Thoracic aorta (tissue), 2 donors: ENCODE measurements at places on chromosomes 2 and 18.

- H3K4me1 ChIP-seq: no peaks in the 10 kb centered on the region
- H3K27me3 ChIP-seq: no peaks in the 10 kb centered on the region
- no peak overlapping the region for H3K4me3 ChIP-seq
These were observed 246.1 kb downstream of the RAD51AP2 start for GRCh38 chr2:17272170-17272569.

- no peak for DNase-seq
- H3K27me3 ChIP-seq: no peaks in the 10 kb centered on the region
- peak overlapping the region; percentile 95 for H3K4me3 ChIP-seq
- H3K36me3 ChIP-seq: no peaks in the 10 kb centered on the region
- H3K4me1 ChIP-seq: peaks cover 39% of the 10 kb centered on the region
These were observed 643 bp downstream of the RMC1 start for GRCh38 chr18:23503963-23504344.

GRCh38 chr18:68448736-68449135 is 266.2 kb downstream of the TMX3 start:
- H3K27me3 ChIP-seq: no peaks in the 10 kb centered on the region
- no peaks in the 10 kb centered on the region for H3K36me3 ChIP-seq
- no peak for DNase-seq
- no peak overlapping the region for H3K27ac ChIP-seq
- H3K4me1 ChIP-seq: no peaks in the 10 kb centered on the region
- H3K4me3 ChIP-seq: no peak overlapping the region

- no peaks in the 10 kb centered on the region for H3K27me3 ChIP-seq
- no peak overlapping the region for H3K4me3 ChIP-seq
- no peaks in the 10 kb centered on the region for H3K36me3 ChIP-seq
- DNase-seq: no peak
These were observed 35.5 kb downstream of the TGIF1 start for GRCh38 chr18:3485153-3486149.

DNA sequence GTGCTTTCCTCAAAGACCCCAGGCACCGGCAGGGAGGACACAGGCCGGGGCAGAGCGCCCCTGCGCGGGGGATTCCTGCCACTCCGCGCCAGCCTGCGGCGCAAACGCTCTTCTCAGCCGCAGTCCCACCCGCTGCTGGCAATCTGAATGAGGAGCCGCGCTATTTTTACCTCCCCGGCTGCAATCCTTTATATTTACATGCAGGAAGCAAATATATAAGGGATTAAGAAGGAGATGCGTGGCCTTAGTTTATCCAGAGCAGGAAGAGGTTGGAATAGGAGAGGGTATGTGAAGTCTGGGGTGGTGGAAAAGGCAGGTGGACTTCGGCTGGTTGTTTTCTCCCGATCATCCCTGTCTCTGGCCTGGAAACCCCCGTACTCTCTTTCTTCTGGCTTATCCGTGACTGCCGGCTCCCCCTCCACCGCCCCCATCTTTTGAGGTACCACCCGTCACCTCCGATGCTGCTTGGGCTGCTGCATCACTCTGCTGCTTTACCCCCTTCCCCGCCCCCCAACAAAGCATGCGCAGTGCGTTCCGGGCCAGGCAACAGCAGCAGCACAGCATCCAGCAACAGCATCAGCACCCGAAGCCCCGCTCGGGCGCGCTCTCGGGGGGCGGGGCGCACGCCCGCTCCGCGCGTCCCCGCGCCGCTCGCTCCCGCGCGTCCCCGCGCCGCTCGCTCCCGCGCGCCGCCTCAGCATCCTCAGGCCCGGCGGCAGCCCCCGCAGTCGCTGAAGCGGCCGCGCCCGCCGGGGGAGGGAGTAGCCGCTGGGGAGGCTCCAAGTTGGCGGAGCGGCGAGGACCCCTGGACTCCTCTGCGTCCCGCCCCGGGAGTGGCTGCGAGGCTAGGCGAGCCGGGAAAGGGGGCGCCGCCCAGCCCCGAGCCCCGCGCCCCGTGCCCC is at the start of gene ADAM23:
Gene ADAM23, plus strand, starts transcription at position 700 of the 902 bp plus-strand sequence. CDS start 335 bp downstream, outside the sequence.
- H3K36me3 ChIP-seq: no peaks in the 10 kb centered on the region
- H3K27ac ChIP-seq: no peak within 1 kb of the TSS
- peak within 1 kb of the TSS; percentile 75 for H3K4me3 ChIP-seq
- DNase-seq: no peak
- peaks cover 9% of the 10 kb centered on the region for H3K4me1 ChIP-seq
- H3K27me3 ChIP-seq: peaks cover 4% of the 10 kb centered on the region

DNA sequence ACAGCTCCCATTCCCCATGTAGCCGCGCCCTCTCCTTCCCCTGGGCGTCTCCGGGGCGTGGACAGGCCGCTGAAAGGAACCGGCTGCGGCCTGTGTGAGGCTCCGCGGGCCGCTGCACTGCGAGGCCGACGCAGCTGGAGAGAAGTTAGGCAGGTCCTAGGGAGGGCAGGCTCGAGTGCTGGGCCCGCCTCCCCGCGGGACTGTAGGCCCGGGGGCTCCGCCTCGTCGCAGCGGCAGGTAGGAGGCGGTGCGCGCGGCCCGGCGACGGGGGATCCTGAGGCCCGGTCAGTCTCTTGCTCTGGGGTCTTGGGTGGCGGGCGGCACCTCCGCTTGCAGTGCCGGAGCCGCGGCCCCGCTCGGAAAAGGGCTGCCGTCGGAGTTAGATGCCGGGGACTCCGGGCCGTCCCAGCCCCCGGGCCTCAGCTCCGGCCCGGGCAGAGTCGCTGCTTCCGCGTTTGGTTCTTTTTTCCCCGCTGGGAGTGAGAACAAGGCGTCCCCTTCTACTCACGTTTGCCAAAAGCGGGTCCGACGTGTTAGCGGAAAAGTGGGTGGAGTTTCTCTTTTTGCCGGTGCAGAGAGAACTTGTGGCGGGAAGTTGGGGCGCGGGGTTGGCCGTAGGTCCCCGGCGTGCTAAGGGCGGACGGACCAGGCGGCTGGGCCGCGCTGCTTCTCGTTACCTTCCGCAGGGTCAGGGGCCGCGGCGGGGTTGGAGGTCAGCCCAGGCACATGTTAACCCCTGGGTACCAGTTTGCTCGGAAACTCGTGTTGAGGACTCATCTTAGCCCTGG is at the start of gene VRK2:
Gene VRK2, plus strand, starts transcription at position 222 of the 788 bp plus-strand sequence. CDS start 2,026 bp downstream, outside the sequence.
- peak within 1 kb of the TSS; percentile 76 for H3K4me3 ChIP-seq
- peaks cover 18% of the 10 kb centered on the region for H3K4me1 ChIP-seq
- no peaks in the 10 kb centered on the region for H3K36me3 ChIP-seq
- peak within 1 kb of the TSS; percentile 87 for H3K27ac ChIP-seq
